Mesothelial cell of epicardium (in vitro differentiated cells): ENCODE measurements at places on chromosomes 16 and 17. TPM values are rescaled to one million over a fixed set of nuclear protein-coding genes. Genes with fewer than 3 reads are reported as not detected.

GRCh38 chr16:50598256-50598894 lies 50.2 kb downstream of the NKD1 start:
- peaks cover 48% of the 10 kb centered on the region for H3K4me1 ChIP-seq
- no peak overlapping the region for H3K27ac ChIP-seq
- no peak for DNase-seq
- peaks cover 2% of the 10 kb centered on the region for H3K36me3 ChIP-seq

The STARD3 gene
- 55.6 to 56.6 TPM (median 56.2 TPM) in 3 replicates for total RNA-seq

DNA sequence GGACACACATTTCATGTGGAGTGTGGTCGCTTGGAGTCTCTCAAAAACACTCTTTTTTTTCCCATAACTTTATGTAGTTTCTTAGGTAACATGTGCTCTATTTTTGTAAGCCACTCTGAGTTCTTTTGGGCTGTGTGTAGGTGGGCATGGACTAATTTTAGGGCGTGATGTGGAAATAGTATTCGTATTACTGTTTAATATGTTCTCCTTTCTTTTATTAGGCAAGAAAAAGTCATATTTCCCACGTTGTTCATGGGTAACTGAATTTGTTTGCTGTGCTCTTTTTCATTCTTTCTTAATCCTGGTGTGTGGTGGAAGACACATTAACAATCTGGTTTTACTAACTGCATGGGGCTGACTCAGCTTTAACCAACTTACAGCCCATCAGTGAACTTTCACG lies 27.4 kb downstream of the NDEL1 start:
- H3K36me3 ChIP-seq: peaks cover 25% of the 10 kb centered on the region
- H3K27ac ChIP-seq: no peak overlapping the region
- no peaks in the 10 kb centered on the region for H3K27me3 ChIP-seq
- no peak for DNase-seq
- no peak overlapping the region for H3K4me3 ChIP-seq
- H3K4me1 ChIP-seq: peaks cover 22% of the 10 kb centered on the region

The NOS2 gene
- total RNA-seq: 0.18 to 0.24 TPM (median 0.20 TPM) in 3 replicates

GRCh38 chr17:34068571-34068970 lies 186.5 kb upstream of the CCL2 start:
- no peaks in the 10 kb centered on the region for H3K36me3 ChIP-seq
- peaks cover 11% of the 10 kb centered on the region for H3K27me3 ChIP-seq
- no peak overlapping the region for H3K4me3 ChIP-seq
- DNase-seq: no peak
- no peaks in the 10 kb centered on the region for H3K4me1 ChIP-seq

DNA sequence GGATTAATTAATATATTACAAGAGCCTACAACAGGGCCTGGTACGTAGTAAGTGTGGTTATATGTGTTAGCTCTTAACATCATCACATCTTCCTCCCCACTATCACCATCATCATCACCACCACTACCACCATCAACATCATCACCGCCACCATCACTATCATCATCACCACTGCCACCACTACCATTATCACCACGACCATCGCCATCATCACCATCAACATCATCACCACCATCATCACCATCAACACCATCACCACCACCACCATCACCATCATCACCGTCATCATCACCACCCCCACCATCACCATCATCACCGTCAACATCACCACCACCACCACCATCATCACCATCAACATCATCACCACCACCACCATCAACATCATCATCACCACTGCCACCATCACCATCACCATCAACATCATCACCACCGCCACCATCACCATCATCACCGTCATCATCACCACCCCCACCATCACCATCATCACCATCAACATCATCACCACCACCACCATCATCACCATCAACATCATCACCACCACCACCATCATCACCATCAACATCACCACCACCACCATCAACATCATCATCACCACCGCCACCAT lies 7.8 kb upstream of the IL4R start:
- no peak for DNase-seq
- H3K27ac ChIP-seq: no peak overlapping the region
- H3K4me1 ChIP-seq: no peaks in the 10 kb centered on the region

The CCL7 gene
- not detected in 3 replicates for total RNA-seq

DNA sequence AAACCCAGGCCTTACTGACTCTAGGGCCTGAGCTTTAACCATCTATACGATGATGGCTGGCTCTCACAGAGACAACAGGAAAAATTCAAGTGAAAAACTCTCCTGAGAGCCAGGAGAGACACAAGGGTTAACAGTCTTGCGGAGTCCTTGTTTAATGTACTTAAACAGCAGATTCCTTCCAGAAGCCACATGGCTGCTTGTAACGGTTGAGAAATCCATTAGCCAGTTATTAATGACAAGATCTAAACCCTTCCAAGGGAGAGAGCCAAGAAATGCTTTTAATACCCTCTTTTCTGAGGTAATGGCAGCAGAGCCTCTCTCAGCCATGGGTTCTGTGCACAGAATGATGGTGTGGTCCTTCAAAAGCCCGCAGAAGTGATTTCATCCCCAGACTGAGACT lies 5.2 kb upstream of the ALDOA start:
- peaks cover 3% of the 10 kb centered on the region for H3K36me3 ChIP-seq
- no peaks in the 10 kb centered on the region for H3K27me3 ChIP-seq
- peaks cover 24% of the 10 kb centered on the region for H3K4me1 ChIP-seq
- H3K4me3 ChIP-seq: no peak overlapping the region
- peak overlapping the region; percentile 90 for H3K27ac ChIP-seq
- no peak for DNase-seq

The ZNF768 gene
- 41.2 to 42.2 TPM (median 41.9 TPM) in 3 replicates for total RNA-seq

The SULT1A2 gene
- total RNA-seq: 0.75 to 0.98 TPM (median 0.90 TPM) in 3 replicates

The ADGRG1 gene
- total RNA-seq: 65.8 to 67.1 TPM (median 66.9 TPM) in 3 replicates

DNA sequence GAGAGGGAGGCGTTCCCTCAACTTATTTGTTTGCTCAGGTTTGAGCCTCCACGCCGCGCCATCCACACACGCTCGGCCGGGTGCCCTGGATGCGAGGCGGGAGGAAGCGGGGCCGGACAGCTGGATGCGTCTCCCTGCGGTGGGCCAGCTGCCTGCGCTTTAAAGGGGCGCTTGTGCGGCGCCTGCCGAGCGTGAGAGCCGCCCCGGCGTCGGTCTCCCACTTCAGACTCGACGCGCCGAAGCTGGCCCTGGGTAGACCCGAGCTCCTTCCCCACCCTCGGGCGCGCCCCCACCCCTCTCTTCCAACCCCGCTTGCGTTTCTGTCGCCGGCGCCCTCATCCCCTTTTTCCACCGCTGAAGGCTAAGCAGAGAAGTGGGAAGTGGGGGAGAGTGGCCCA lies 527 bp upstream of the CHAD start:
- no peaks in the 10 kb centered on the region for H3K4me1 ChIP-seq
- H3K36me3 ChIP-seq: peaks cover 26% of the 10 kb centered on the region
- H3K27ac ChIP-seq: no peak overlapping the region

The BICDL2 gene
- 4.5 to 5.8 TPM (median 5.1 TPM) in 3 replicates for total RNA-seq

- peaks cover 4% of the 10 kb centered on the region for H3K36me3 ChIP-seq
- H3K27ac ChIP-seq: peak overlapping the region; percentile 18
- H3K4me3 ChIP-seq: no peak overlapping the region
- H3K27me3 ChIP-seq: no peaks in the 10 kb centered on the region
These were observed 30.1 kb upstream of the GAA start for GRCh38 chr17:80071116-80071841.

DNA sequence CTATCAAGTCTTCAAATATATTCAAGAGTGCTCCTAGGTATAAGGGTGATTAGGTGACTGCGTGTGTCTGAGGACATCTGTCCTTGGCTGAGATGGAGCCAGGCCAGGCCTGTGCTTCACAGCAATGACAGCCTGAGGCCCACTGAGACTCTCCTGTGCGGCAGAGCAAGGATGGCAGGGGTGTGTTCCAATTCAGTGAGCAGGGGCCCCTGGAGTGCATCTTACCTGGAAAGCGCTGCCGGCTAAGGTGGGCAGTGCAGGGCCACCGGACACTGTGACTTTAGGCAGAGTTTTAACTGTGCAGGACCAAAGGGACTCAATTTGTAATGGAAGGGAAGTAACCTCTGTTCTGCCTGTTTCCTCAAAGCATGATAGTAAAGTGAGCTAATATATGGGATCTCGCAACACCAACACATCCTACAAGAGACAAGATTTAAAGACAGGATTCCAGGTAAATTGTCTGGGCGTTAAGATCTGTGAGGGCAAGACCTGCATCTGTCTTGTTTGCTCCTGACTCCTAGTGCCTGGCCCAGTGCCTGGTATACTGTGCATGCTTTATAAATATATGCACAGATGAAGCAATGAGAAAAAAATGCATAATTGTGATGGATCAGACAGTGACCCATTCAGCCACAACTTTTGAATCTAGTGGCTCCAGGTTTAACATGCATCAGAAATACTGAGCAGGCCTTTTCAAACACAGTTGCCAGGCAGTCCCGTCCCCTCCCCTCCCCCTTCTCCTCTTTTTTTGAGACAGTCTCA lies 86.7 kb downstream of the MRC2 start:
- H3K36me3 ChIP-seq: no peaks in the 10 kb centered on the region
- no peak overlapping the region for H3K4me3 ChIP-seq
- H3K4me1 ChIP-seq: peaks cover 33% of the 10 kb centered on the region
- DNase-seq: no peak
- no peaks in the 10 kb centered on the region for H3K27me3 ChIP-seq

The B9D1 gene
- 20.9 to 26.2 TPM (median 22.2 TPM) in 3 replicates for total RNA-seq

DNA sequence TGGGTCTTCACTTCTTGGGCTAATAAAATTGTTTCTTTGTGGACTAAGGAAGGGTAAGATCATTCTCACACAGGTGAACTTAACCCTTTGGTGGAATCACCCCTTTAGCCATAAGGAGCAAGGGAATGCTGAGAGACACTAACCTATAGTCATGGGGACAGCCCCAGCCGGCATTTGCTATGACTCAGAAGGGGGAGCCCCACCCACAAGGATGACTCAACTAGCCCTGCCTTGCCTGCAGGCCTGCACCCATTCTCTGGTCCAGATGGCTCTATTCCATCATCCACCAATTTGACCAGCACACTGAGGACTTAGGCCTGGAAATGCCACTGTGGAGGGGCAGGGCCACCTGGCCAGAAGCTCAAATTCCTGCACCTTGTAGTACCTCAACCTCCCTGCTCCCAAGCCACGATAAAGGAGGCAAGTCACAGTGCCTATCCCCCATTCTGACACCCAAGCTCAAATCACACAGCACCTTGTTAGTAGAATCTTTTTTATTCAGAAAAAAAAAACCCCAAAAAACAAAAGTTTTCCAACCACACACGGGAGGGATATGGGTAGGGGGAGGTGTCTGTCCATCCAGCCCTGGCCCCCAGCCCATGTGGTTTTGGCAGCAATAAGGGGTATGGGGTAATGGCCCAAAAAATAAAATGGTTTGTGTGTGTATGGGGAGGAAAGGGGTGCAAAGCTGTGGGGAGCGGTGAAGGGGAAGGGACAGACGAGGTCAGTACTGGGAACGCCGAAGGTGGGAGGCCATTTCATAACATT lies 3.0 kb downstream of the PFN1 start:
- H3K4me1 ChIP-seq: peaks cover 39% of the 10 kb centered on the region
- H3K36me3 ChIP-seq: peaks cover 8% of the 10 kb centered on the region
- H3K27ac ChIP-seq: peak overlapping the region; percentile 78
- no peak for DNase-seq

- peak overlapping the region; percentile 2 for H3K27ac ChIP-seq
- H3K4me3 ChIP-seq: no peak overlapping the region
- H3K36me3 ChIP-seq: no peaks in the 10 kb centered on the region
- H3K27me3 ChIP-seq: no peaks in the 10 kb centered on the region
- peaks cover 13% of the 10 kb centered on the region for H3K4me1 ChIP-seq
- DNase-seq: no peak
These were observed 127.8 kb downstream of the GOSR1 start for GRCh38 chr17:30605027-30605426.

The CDR2L gene
- 22.6 to 23.1 TPM (median 22.8 TPM) in 3 replicates for total RNA-seq

GRCh38 chr17:80154166-80154565 lies 7.2 kb upstream of the EIF4A3 start:
- H3K27ac ChIP-seq: no peak overlapping the region
- H3K27me3 ChIP-seq: no peaks in the 10 kb centered on the region
- no peak overlapping the region for H3K4me3 ChIP-seq

DNA sequence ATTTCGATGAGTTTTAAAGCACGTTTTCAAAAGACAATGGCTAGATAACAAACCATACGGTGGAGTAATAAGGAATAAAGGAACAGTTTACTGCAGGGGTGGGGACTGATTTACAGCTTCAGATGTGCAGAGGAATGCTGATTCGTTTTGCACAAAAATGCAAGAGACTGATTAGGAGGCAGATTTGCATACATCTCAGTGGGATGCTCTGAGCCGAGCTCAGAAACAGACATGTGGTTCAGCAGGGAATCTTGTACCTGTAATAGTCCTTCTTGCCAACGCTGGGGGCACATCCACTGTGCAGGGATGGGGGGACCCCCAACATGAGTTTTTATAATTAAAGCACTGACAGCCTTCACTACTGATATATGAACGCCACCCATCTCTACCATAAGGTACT lies 308.0 kb downstream of the GRIN2A start:
- no peak for DNase-seq
- H3K36me3 ChIP-seq: no peaks in the 10 kb centered on the region
- H3K4me3 ChIP-seq: no peak overlapping the region
- H3K27me3 ChIP-seq: peaks cover 7% of the 10 kb centered on the region
- no peak overlapping the region for H3K27ac ChIP-seq

The SMTNL2 gene
- 64.8 to 68.2 TPM (median 65.7 TPM) in 3 replicates for total RNA-seq

The CCL17 gene
- total RNA-seq: not detected in 3 replicates
